ENCODE measurements at places on chromosomes 13 and 19. TPM values are rescaled to one million over a fixed set of nuclear protein-coding genes. Genes with fewer than 3 reads are reported as not detected.
A peak's percentile ranks its signal among the peaks of the same experiment; 100 is the strongest.

NBEA gene
- total RNA-seq: 16.1 TPM

C2CD4C gene
- total RNA-seq: 0.29 TPM

ZNF71 gene
- total RNA-seq: 9.8 TPM

SLC35E1 gene
- 39.2 TPM for total RNA-seq

TMC4 gene
- 38.0 TPM for total RNA-seq

FAM216B gene
- total RNA-seq: not detected

LSR gene
- total RNA-seq: 37.5 TPM

GET3 gene
- total RNA-seq: 50.8 TPM

VSIG10L gene
- total RNA-seq: 1.8 TPM

- H3K27me3 ChIP-seq: no peaks in the 10 kb centered on the region
- no peak overlapping the region for H3K4me3 ChIP-seq
- H3K36me3 ChIP-seq: no peaks in the 10 kb centered on the region
- no peaks in the 10 kb centered on the region for H3K4me1 ChIP-seq
- no peak overlapping the region for H3K27ac ChIP-seq
- DNase-seq: no peak
These were observed 434.1 kb downstream of the FGF14 start for GRCh38 chr13:101967781-101968180.

DNA sequence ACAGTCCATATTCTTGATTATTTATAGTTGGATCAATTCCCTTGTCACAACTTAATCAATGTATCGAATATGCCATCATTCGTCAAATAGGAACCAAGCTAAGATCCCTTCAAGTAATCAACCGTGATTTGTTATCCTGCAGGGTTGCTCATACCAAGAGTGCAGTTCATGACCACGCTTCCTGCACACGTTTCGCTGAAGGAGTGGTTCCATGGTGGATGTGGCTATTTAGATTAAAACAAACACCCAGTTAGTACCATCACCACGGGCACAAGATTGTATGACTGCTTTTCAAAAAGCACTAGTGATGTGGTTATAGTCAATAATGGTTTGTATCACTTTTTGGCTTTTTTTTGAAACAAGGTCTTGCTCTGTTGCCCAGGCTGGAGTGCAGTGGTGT, 41.1 kb upstream of the CCNE1 start:
- no peaks in the 10 kb centered on the region for H3K4me1 ChIP-seq
- DNase-seq: no peak
- H3K27ac ChIP-seq: no peak overlapping the region
- H3K27me3 ChIP-seq: no peaks in the 10 kb centered on the region
- H3K4me3 ChIP-seq: no peak overlapping the region
- no peaks in the 10 kb centered on the region for H3K36me3 ChIP-seq

GRCh38 chr13:46379611-46380010, 7.4 kb downstream of the RUBCNL start:
- no peak overlapping the region for H3K4me3 ChIP-seq
- H3K4me1 ChIP-seq: no peaks in the 10 kb centered on the region
- H3K27me3 ChIP-seq: no peaks in the 10 kb centered on the region
- H3K27ac ChIP-seq: no peak overlapping the region

- no peaks in the 10 kb centered on the region for H3K27me3 ChIP-seq
- H3K36me3 ChIP-seq: no peaks in the 10 kb centered on the region
- no peak overlapping the region for H3K27ac ChIP-seq
- no peaks in the 10 kb centered on the region for H3K4me1 ChIP-seq
- H3K4me3 ChIP-seq: no peak overlapping the region
These were observed 109.4 kb downstream of the CRYL1 start for GRCh38 chr13:20416223-20416745.

DNA sequence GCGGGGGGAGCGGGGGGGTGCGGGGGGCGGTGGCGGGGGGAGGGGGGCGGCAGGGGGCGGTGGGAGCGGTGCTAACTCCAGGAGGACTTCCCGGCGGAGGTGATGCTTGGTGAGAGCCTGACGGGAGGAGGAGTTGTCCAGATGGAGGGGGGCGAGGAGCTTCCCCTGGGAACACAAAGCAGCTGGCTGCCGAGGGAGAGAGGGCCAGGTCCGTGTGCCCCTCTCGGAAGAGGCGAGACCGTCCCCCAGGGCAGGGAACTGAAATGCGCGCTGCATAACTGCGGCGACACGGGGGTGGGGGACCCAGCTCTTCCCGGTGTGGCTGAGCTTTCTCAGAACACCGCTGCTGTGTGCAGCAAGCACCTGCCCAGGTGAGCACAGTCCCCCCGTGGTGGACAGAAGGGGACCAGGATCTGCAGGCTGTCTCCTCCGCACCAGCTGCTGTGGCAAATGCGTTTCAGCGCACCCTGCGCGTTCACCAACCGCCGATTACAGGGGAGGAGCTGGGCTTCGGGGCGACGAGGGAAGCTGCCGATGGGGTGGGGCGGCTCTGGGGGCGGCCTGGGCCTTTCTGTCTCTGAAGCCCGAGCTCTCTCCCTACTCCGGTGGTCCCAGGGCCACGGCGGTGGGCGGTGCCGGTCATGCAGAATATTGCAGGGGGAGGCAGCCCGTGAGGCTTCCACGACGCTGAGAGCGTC, 54.7 kb upstream of the F7 start:
- no peaks in the 10 kb centered on the region for H3K4me1 ChIP-seq
- H3K27me3 ChIP-seq: no peaks in the 10 kb centered on the region
- no peak for DNase-seq
- no peaks in the 10 kb centered on the region for H3K36me3 ChIP-seq
- H3K4me3 ChIP-seq: no peak overlapping the region

DNA sequence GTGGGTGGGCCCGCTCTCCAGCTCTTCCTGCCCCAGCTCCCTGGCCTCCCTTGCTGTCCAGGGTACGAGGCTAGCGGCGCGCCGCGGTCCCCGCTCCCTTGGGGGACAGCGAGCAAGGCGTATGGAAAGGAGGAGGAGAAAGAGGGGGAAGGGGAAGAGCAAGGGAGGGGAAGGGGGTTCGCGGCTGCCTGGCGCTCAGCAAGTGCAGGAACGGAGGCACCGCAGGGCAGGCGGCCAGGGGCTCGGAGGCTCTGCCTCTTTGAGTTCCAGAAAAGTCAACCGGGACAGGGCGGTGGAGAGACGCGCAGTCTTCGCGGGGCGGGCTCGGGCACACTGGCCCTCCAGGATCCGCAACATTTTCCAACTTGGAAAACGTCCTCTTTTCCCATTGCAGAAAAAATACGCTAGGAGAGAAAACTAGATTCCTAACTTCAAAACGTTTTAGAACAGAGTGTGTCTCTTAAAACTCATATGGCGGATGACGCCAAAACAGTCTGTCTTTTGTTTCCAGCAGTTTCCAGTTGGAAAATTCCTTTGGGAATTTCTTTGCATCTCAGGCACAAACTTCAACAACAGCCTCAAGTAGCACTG, 23.1 kb upstream of the TNFRSF19 start:
- H3K27me3 ChIP-seq: no peaks in the 10 kb centered on the region
- peak overlapping the region; percentile 55 for H3K4me3 ChIP-seq
- no peak for DNase-seq
- peak overlapping the region; percentile 22 for H3K27ac ChIP-seq
- H3K36me3 ChIP-seq: no peaks in the 10 kb centered on the region
- H3K4me1 ChIP-seq: no peaks in the 10 kb centered on the region

DNA sequence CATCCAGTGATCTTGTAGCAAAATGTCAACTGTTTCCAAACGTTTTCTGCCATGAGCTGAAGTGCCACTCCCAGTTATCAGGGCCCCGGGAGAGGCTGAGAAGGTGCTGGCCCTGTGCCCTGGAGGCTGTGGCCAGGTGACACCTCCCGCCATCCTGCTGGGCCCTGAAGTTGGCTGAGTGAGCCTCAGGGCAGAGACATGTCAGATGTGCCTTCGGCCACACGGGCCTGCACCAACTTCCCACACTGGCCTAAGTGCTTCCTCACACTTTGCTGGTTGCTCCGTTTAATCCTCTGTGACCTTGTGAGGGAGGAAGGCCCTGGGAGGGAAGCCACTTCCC, 4.8 kb downstream of the ADPRHL1 start:
- peak overlapping the region; percentile 50 for H3K4me3 ChIP-seq
- no peaks in the 10 kb centered on the region for H3K4me1 ChIP-seq
- DNase-seq: no peak
- H3K27me3 ChIP-seq: no peaks in the 10 kb centered on the region
- H3K27ac ChIP-seq: peak overlapping the region; percentile 56
- H3K36me3 ChIP-seq: no peaks in the 10 kb centered on the region

GRCh38 chr13:100610391-100611347, 22.1 kb upstream of the GGACT start:
- H3K27ac ChIP-seq: no peak overlapping the region
- DNase-seq: no peak
- H3K4me3 ChIP-seq: no peak overlapping the region
- no peaks in the 10 kb centered on the region for H3K4me1 ChIP-seq
- H3K27me3 ChIP-seq: no peaks in the 10 kb centered on the region

DNA sequence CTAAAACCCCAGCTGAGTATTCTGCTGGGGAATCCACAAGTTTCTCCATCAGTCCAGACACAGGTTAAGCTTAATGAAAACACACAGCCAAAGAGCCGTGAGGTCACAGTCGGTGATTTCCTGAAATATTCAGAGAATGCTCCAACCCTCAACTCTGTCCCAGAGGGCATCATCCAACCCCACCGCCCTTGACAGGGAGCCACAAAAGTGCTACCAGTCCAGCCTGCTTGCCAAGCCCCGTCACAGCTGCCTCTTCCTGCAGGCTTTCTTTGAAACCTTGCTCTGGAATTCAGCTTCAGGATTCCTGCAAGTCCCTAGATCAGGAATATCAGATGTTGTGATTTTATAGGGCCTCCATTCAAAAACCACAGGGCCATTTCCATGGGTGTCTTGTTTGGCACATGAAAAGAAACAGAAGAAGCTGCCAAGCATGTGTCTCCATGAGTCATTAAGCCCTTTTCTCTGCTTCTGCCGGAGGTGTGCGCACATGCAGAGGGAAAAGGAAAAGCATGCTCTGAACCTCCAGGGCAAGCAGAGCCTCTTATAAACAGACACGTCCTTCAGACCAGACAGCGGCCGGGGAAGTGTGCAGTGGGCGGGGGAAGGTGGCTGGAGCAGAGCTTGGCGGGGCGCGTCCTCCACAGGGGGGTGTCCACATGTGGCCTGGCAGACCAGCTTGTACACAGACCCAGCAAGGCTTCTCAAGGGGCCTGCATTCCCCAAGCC, 164.7 kb downstream of the KATNAL1 start:
- H3K4me1 ChIP-seq: peaks cover 12% of the 10 kb centered on the region
- H3K27ac ChIP-seq: peak overlapping the region; percentile 80
- no peaks in the 10 kb centered on the region for H3K36me3 ChIP-seq

DNA sequence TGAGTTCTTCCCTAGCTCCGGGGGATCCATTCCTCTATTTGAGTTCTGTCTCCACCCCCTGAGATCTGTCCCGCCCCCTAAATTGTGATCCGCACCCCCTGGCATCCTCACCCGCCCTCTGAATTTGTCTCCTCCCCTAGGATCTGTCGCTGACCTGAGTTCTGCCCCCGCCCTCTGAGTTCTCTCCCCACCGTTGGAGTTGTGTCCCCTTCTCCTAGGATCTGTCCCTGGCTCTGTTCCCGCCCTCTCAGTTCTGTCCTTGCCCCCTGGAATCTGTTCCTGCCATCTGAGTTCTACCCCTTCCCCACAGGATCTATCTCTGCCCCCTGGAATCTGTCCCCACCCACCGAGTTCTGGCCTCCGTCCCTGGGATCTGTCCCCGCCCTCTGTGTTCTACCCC, 1.0 kb upstream of the SLC17A7 start:
- H3K4me1 ChIP-seq: no peaks in the 10 kb centered on the region
- peaks cover 24% of the 10 kb centered on the region for H3K27me3 ChIP-seq
- H3K27ac ChIP-seq: peak overlapping the region; percentile 80
- H3K36me3 ChIP-seq: no peaks in the 10 kb centered on the region

- peaks cover 7% of the 10 kb centered on the region for H3K4me1 ChIP-seq
- peak overlapping the region; percentile 86 for H3K4me3 ChIP-seq
- DNase-seq: no peak
- peak overlapping the region; percentile 95 for H3K27ac ChIP-seq
- no peaks in the 10 kb centered on the region for H3K36me3 ChIP-seq
These were observed 1.8 kb upstream of the KCTD15 start for GRCh38 chr19:33794683-33795369.

GRCh38 chr19:30373593-30373992, 1.4 kb downstream of the ZNF536 start:
- no peak for DNase-seq
- no peaks in the 10 kb centered on the region for H3K36me3 ChIP-seq

GRCh38 chr19:7994114-7994513, 11.3 kb downstream of the ELAVL1 start:
- no peaks in the 10 kb centered on the region for H3K36me3 ChIP-seq
- H3K4me1 ChIP-seq: peaks cover 19% of the 10 kb centered on the region
- H3K27ac ChIP-seq: no peak overlapping the region
- no peak for DNase-seq

GRCh38 chr13:101916775-101917474, 464.4 kb downstream of the ITGBL1 start:
- H3K27me3 ChIP-seq: peaks cover 71% of the 10 kb centered on the region
- DNase-seq: no peak
- no peaks in the 10 kb centered on the region for H3K4me1 ChIP-seq
- H3K27ac ChIP-seq: no peak overlapping the region
- peak overlapping the region; percentile 61 for H3K4me3 ChIP-seq
- H3K36me3 ChIP-seq: no peaks in the 10 kb centered on the region

- H3K27me3 ChIP-seq: no peaks in the 10 kb centered on the region
- H3K36me3 ChIP-seq: no peaks in the 10 kb centered on the region
- H3K4me3 ChIP-seq: no peak overlapping the region
These were observed 1171.9 kb downstream of the EFNB2 start for GRCh38 chr13:105363261-105364190.

GRCh38 chr19:12484011-12484370, 625 bp downstream of the ZNF709 start:
- H3K4me1 ChIP-seq: no peaks in the 10 kb centered on the region
- H3K4me3 ChIP-seq: peak overlapping the region; percentile 99
- peak overlapping the region; percentile 93 for H3K27ac ChIP-seq
- H3K36me3 ChIP-seq: no peaks in the 10 kb centered on the region

GRCh38 chr19:49874503-49875157, 2.5 kb downstream of the AKT1S1 start:
- H3K36me3 ChIP-seq: no peaks in the 10 kb centered on the region
- H3K4me1 ChIP-seq: peaks cover 4% of the 10 kb centered on the region
- no peak for DNase-seq

- H3K27me3 ChIP-seq: peaks cover 52% of the 10 kb centered on the region
- H3K27ac ChIP-seq: no peak overlapping the region
- no peaks in the 10 kb centered on the region for H3K4me1 ChIP-seq
- H3K36me3 ChIP-seq: no peaks in the 10 kb centered on the region
These were observed 3.7 kb downstream of the FGF9 start for GRCh38 chr13:21674490-21675009.

DNA sequence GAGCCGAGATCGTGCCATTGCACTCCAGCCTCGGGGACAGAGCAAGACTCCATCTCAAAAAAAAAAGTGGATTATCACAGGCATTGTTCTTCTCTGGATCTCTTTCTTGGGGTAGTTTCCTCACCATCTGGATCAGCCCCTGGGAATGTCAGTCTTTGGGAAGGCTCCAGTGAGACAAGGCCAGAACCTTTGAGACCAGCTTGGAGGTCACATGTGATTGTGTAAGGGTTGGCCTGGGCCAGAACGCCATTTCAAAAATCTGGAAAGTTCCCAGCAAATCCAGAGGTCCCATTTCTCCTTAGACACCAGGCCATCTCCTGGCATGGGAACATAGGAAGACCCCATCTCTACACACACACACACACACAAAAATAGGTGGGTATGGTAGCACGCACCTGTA, 14.2 kb upstream of the ANGPTL8 start:
- no peaks in the 10 kb centered on the region for H3K27me3 ChIP-seq
- no peaks in the 10 kb centered on the region for H3K4me1 ChIP-seq
- H3K4me3 ChIP-seq: no peak overlapping the region
- DNase-seq: no peak
- H3K27ac ChIP-seq: no peak overlapping the region

GRCh38 chr13:28628241-28628640, 30.7 kb upstream of the POMP start:
- no peaks in the 10 kb centered on the region for H3K27me3 ChIP-seq
- DNase-seq: no peak
- H3K36me3 ChIP-seq: no peaks in the 10 kb centered on the region
- no peak overlapping the region for H3K27ac ChIP-seq
- H3K4me3 ChIP-seq: no peak overlapping the region
